ENCODE measurements at places on chromosomes 11 and 22.

GRCh38 chr22:23270212-23270733 lies 90.0 kb downstream of the BCR start:
- DNase-seq: no peak

GRCh38 chr22:31742682-31743081 lies 7.2 kb downstream of the PRR14L start:
- no peak for DNase-seq

GRCh38 chr22:30511911-30512310 lies 6.4 kb upstream of the SEC14L4 start:
- no peak for DNase-seq

DNA sequence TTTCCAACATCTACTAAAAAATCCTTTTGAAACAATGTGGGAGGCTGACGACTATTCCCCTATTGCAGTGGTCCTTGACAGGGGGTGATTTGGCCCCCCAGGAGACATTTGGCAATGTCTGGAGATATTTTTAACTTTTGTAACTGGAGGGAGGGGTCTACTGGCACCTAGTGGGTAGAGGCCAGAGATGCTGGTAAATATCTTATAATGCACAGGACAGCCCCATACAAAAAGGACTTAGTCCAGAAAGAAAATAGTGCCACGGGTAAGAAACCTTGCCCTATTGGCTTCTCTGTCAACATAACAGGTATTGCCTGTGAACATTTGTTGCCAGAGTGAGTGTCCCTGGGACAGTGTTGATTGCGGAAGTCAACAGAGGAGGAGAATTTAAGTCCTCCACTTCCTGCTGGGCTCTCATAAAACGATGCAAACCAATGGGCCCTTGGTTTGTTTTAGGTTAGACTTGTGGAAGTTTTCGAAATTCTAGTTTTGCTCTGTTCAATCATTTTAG lies 101.6 kb downstream of the MAML2 start:
- peak; percentile 93 for DNase-seq

- peak; percentile 29 for DNase-seq
These were observed 101.7 kb downstream of the ATM start for GRCh38 chr11:108324587-108324986.

GRCh38 chr11:16999116-16999515 lies 15.1 kb downstream of the PLEKHA7 start:
- DNase-seq: no peak

- no peak for DNase-seq
These were observed 79.1 kb downstream of the KCNQ1 start for GRCh38 chr11:2523821-2524391.

- no peak for DNase-seq
These were observed 9.1 kb upstream of the SYT7 start for GRCh38 chr11:61589961-61590360.

DNA sequence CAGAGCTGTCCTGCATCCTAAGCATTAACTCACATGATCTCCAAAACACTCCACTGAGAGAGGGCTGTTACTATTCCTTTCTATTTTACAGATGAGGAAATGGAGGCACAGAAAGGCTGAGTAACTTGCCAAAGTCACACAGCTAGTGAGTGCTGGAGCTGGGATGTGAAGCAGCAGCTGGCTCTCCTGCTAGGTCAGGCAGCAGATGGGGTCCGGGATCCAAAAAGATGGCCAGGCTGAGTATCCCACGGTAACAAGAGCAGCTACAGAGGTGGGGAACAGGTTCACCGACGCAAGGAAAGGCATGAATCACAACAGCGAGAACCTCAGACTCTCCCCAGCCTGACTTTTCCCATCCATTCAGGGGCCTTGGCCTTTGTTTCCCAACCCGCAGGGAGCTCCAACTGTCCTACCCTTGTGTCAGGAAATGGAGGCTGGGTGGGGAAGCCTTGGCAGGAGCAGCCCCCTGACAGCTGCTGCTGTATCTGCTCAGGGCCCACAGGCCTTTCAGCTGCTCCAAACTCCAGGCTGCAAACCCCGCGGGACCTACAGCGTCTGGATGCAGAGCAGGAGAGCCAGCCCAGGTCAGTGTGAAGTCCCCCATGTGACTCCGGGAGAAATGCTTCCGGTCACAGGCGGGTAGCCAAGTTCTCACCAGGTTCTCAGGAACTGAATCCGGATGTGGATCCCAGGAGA lies 29.5 kb downstream of the DKK3 start:
- no peak for DNase-seq

- DNase-seq: peak; percentile 57
These were observed 54.3 kb downstream of the TSPAN18 start for GRCh38 chr11:44780940-44781631.

DNA sequence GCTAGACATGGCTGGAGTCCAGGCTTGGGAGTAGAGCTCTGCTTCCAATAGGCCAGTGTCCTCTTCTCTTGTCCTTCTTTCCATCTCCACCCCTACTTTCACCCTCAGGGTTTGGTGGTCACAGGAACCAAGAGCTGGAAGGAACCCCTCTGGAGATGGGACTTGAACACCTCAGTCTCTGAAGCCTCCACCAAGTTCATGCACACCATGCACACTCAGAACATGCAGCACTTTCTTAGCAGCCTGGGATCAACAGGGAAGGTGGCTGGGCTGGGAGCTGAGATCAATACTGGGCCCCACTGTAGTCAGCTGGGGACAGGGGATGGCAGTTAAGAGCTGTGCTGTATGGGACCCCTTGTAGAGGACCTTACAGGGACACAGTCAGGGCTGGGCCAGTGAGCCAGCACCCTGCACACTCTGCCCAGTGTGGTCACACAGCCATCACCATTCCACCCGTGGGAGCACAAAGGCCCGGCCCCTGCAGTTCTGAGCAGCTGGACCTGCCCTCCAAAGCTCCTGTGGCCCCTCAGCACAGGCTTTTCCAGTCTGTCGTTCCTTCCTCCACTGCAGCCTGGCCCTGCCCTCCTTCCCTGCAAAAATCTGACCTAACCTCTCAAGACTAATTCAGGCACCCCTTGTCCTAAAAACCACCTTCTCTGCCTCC lies 47.7 kb downstream of the GAB4 start:
- no peak for DNase-seq

- DNase-seq: no peak
These were observed 12.7 kb upstream of the CD44 start for GRCh38 chr11:35126000-35126878.

GRCh38 chr11:1181853-1182535 lies 24.2 kb downstream of the MUC5AC start:
- no peak for DNase-seq

DNA sequence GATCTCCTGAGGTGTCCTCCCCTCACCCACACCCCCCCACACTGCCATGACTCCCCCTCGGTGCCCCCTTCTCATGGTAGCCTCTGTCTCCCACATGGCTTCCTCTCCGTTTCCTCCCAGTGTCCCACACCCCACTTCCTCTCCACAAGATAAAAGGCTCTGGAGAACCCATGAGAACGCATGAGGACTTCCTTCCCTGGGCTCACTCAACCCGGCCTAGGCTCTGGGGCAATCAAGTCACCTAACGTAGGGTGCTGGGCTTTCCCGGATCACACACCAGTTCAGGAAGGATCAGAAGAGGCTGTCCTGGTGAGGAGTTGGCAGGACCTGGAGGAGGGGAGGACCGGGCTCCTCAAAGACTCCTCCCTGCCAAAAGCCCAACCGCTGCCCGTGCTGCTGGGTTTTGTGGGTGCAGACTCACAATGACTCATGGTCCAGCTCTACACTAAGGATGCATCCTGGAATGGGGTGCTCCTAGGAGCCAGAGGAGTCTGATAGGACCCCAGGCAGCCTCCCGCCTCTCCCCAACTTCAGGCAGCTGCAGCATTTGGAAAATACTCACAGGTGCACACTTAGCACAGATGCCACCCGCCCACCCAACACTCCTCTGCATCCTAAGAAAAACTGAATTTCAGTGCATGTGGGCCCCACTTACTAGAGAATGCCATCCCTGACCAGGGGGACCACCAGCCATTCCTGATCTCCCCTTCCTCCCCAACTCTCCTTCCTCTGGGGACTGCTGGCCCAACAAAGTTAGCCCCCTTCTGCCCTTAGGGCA lies 21.0 kb downstream of the SLC22A12 start:
- DNase-seq: peak; percentile 81

GRCh38 chr22:22666307-22667091 lies 22.1 kb downstream of the GGTLC2 start:
- peak; percentile 37 for DNase-seq

GRCh38 chr11:127448101-127448500 lies 447.5 kb upstream of the KIRREL3 start:
- no peak for DNase-seq

DNA sequence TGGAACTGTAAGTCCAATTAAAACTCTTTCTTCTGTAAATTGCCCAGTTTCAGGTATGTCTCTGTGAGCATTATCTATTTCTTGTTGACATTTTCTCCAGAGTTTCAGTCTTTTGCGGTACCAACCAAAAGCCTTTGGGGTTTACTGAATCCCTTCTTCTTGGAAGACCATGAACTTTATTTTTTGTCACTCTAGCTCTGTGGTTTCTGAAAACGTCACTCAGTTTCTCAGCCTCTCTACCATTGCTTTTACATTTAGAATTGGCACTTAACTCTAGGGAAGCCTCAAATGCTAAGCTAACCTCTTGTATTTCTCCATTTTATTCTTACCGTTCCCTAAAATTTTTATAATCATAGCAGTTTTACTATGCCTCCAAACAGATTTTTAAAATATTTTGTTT lies 237.6 kb downstream of the CSNK2A3 start:
- no peak for DNase-seq

- no peak for DNase-seq
These were observed 81.7 kb upstream of the FAM181B start for GRCh38 chr11:82815406-82815805.

Data from NB4 (cell line).